ENCODE measurements at places on chromosomes 6 and 20.

DNA sequence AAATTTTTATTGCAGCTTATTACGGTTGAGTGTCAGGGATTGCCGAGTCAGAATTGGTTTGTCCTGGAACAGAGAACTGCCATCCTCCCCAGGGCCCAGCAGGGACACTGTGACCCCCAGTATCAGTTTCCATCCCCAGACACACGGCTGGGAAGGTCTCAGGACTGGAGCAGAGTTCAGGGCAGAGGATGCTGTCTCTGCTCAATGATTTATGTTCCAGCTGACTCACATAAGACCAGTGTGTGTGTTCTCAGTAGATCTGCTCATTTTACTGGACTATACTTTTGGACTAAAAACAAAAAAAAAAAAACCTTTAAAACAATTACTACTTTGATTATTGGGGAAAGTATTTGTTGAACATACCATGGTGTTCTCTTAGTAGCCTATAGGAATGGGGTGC is 44.2 kb downstream of the FNDC1 start:
- DNase-seq: no peak

DNA sequence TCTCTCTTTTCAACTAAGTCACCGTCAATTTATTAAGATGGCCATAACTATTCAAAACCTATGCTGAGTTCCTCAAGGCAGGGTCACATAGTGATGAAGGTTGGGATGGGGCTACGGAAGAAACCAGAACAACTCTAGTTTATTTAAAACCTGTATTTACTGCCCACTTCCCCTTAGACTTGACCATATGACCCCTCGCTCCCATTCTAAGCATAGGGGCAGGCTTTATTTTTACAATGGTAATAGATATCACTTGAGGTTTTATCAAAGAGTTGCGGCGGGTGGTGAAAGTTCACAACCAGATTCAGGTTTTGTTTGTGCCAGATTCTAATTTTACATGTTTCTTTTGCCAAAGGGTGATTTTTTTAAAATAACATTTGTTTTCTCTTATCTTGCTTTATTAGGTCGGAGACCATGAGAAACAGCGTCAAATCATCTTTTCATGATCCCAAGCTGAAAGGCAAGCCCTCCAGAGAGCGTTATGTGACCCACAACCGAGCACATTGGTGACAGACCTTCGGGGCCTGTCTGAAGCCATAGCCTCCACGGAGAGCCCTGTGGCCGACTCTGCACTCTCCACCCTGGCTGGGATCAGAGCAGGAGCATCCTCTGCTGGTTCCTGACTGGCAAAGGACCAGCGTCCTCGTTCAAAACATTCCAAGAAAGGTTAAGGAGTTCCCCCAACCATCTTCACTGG is 5.5 kb downstream of the EDN1 start:
- no peak for DNase-seq

GRCh38 chr6:91708534-91708933 is 1121.7 kb upstream of the MAP3K7 start:
- DNase-seq: no peak

DNA sequence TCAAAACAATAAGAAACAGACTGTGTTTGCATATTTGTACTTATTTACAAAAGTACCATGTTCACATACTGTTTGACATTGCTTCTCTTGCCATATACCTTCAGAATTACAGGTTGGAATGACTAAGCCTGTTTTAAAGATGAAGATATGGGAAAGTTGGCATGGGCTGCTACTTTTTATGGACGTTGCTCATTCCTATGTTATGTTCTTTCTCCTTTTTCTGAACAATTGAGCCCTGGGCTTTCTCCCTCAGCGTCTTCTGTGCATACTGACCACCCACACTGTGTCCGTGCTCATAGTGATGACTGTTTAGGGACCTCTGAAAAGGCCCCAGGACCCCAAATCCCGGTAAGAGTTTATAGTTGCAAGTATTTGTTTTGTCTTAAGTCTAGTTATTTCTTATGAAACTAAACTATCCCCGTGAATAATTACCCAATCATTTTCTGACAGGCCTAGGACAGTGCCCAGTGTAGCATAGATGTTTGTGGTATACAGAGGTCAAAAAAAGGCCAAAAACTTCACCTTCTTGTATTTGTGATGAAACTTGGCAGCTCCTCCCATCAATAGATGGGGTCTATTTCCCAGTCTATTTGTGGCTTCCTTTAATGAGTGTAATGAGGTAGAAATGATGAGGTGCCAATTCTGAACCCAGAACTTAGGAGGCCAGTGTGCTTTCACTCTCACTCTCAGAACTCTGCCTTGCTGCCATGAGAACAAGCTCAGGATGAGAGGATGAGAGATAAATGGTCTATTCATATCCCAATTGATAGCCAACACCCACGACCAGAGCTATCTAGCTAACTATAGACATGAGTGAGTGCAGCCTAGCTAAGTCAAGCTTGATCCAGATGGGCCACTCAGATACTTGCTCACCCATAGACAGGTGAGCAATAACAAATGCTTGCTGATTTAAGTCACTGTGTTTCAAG is 40.9 kb downstream of the GSTA4 start:
- no peak for DNase-seq

- no peak for DNase-seq
These were observed 370.6 kb upstream of the FLRT3 start for GRCh38 chr20:14707865-14708596.

- DNase-seq: peak; percentile 49
These were observed 8.9 kb downstream of the BPIFB1 start for GRCh38 chr20:33291830-33292355.

- DNase-seq: no peak
These were observed 2.3 kb upstream of the ALDH5A1 start for GRCh38 chr6:24492475-24492874.

GRCh38 chr20:17943343-17943742 is 25.3 kb downstream of the SNX5 start:
- no peak for DNase-seq

- no peak for DNase-seq
These were observed 52.7 kb downstream of the UNC5CL start for GRCh38 chr6:40986364-40986763.

- DNase-seq: no peak
These were observed 32.7 kb downstream of the ROS1 start for GRCh38 chr6:117393045-117393444.

- DNase-seq: no peak
These were observed 6.6 kb downstream of the EZR start for GRCh38 chr6:158812611-158813010.

DNA sequence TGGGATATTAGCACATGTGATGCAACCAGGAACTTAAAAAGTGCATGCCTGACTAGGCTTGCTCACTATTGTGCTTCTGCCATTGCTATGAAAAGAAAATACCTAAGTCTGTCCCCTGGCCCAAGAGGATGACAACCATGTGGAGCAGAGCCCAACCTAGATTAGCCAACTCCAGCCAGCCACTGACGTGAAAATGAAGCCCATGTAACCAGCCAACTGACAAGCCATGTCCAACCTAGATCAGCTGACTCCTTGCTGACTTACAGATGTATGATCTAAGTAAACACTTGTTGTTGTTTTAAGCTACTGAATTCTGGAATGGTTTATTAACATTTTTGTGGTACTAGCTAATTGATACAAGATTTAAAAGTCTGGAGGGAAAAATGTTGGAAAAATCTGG is 47.5 kb downstream of the PIGU start:
- DNase-seq: no peak

GRCh38 chr6:149324428-149324827 is 6.9 kb downstream of the TAB2 start:
- DNase-seq: no peak

- DNase-seq: no peak
These were observed 12.2 kb downstream of the MMP24 start for GRCh38 chr20:35238735-35239134.

DNA sequence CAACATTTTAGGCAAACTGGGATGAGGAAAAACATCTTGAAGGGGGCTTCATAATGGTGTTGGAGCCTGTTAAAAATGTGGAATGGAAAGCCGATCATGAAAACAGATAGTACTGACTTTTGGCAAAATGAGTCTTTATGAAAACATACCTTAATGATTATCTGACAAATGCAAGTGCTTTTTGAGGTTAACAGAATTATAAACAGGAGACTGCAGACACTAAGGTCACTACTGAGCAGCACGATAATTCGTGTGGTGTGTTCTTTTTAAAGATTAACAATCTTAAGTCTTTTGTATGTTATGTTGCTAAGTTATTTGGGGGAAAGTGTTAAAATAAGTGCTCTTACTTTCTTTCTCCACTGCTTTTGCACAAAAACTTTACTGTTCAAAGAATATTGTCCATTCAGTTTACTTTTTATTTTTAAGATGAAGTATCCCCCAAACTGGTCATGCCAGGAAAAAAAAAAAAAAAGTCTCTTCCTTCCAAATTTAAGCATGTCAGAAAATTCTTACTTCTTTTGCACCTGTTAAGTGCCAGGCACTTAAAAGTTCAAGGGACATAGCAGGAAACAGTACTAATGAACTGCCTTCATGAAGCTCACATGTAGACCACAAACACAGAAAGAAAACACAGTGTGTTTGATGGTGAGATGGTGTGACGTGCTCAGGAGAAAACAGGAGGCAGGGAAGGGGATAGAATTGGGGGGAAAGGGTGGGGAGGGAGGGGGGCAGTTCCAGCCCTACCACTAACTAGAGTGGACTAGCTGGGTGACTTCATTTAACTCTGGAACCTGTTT is 73.2 kb downstream of the CDYL start:
- no peak for DNase-seq

GRCh38 chr6:151128763-151129370 is 110.9 kb upstream of the AKAP12 start:
- no peak for DNase-seq

DNA sequence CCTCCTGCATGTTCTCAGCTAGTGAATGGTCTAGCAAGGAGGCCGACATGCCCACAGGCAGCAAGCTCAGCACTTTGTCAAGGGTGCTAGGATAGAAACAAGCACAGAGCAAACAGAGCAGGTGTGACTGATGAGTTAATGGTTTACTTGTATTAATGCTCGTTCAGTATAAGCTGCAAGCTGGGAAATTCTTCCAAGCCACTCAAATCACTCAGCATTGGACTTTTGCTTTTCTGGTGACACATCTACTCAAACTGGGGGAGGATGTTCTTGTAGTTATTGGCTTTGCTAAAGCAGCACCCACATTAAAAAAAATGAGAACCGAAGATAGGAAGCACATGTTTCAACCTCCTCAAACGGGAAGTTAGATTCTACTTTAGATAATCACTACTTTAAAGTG is 43.1 kb upstream of the NEDD9 start:
- DNase-seq: no peak

- no peak for DNase-seq
These were observed 54.4 kb upstream of the CEP85L start for GRCh38 chr6:118705544-118706491.

- DNase-seq: no peak
These were observed 4.9 kb downstream of the CDH22 start for GRCh38 chr20:46303176-46303956.

DNA sequence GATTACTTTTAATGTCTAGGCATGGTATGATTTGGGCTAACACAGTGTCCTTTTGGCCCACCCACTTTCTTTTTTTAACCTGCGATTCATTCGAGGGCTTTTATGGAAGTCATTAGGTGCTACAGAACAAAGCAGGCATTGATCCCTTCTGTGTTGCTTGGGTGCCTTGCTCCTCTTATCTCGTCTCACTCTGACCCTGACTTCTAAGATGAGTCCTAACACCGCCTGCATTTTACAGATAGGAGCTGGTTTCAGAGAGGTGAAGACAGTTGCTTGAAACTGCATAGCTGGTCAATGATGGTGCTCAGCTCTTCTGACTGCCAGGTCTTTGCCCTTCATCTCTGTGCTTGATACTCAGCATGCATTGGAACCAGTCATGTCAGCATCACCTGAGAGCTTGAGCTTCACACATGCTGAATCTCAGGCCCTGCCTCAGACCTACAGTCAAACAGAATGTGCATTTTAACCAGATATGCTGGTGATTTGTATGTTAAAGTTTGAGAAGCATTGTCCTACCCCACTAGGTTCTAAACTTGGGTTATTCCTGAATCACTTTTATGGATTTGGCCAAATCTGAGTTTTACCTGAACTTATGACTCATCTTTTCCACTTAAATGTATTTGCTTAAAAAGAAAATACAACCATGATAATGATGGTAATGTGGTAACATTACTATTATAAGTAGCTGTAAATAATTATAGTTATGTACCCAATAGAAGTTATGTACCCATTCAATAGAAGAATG is 142.3 kb downstream of the PLCB4 start:
- DNase-seq: no peak

- no peak for DNase-seq
These were observed 92.4 kb downstream of the NCR2 start for GRCh38 chr6:41427642-41428335.

DNA sequence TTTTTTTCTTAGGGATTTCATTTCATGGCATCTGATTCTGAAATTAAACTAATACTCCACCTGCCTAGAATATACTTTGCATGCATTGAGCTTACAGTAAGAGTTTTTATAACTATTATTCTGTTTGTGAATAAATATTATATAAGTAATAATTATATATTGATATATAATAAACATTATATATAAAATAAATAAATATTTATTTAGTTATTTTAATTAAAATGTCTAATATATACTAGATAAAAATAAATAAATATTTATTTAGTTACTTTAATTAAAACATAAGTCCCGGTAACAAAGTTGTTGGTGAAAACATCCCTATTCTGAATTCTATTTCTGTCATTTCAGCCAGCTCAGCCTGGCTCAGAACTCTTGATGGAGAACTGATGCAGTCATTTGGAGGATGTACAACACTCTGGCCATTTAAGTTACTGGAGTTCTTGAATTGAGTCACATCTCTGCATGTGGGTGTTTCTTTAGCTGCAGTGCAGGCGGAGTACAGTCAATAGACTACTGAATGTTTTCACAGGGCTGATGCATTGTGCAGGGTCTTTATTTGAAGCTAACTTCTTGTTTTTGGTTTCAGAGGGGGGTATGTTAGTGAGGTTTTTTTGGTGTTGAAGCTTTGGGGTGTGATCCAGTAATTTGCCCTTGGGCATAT is 508.9 kb upstream of the ADGRB3 start:
- DNase-seq: no peak

DNA sequence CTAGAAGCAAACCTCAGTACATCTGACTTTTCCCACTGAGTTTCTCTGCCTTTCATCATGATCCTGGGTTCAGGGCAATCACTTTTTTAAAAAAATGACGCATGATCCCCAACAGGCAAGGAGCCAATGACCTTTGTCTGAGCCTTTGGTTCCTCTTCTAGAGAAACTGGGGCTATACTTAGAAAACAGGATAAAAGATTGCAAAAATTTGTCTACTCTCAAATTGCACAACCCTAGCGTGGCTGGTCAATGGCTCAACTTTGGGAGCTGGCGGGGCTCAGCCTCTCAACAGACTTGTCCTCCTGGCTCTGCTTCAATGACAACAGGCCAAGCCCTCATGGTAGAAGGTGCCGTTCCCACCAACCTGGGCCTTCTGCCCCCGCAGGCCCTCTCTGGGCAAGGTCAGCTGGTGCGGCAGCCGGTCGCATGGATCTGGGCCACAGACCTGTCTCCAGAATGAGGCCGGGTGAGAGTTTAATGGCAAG is 48.7 kb downstream of the PDYN start:
- DNase-seq: no peak

GRCh38 chr6:42498473-42499128 is 46.9 kb upstream of the TRERF1 start:
- no peak for DNase-seq

- DNase-seq: no peak
These were observed 138.9 kb downstream of the PDE7B start for GRCh38 chr6:135990439-135990838.

GRCh38 chr20:54549658-54550326 is 74.4 kb downstream of the DOK5 start:
- no peak for DNase-seq
